Activated naive CD4-positive, alpha-beta T cell (primary cell): ENCODE measurements at places on chromosomes 7 and 10.

- no peak for DNase-seq
These were observed 28.1 kb upstream of the ELN start for GRCh38 chr7:73999664-74000435.

DNA sequence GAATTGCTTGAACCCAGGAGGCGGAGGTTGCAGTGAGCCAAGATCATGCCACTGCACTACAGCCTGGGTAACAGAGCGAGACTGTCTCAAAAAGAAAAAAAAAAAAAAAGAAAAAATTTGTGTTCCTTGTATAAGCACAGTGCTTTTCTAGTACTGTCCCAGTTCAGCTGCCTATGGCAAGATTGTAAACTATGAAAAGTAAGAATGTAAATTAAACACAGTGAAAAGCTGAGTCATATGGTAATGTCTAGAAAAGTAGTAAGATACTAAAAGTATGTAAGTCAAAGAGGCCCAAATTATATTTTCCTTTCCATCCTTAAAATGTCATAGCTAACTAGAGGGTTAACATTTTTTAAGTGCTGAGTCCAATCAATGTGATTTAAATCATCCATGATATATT lies 42.8 kb downstream of the RBM20 start:
- DNase-seq, result no peak

GRCh38 chr7:57343901-57344622 lies 105.9 kb upstream of the ZNF716 start:
- no peak for DNase-seq

GRCh38 chr7:27173956-27174873 lies at the start of gene HOXA10:
TSS of gene HOXA10 (minus strand) at chr7:27174320. CDS start at chr7:27174306, 14 bp downstream.
- no peak for DNase-seq

- no peak for DNase-seq
These were observed 3.5 kb upstream of the PFKFB3 start for GRCh38 chr10:6199131-6199733.

- DNase-seq, result no peak
These were observed at the start of gene CALD1 for GRCh38 chr7:134778941-134779740. TSS of gene CALD1 (plus strand) at chr7:134779634. CDS start at chr7:134867734, 88,100 bp downstream.

DNA sequence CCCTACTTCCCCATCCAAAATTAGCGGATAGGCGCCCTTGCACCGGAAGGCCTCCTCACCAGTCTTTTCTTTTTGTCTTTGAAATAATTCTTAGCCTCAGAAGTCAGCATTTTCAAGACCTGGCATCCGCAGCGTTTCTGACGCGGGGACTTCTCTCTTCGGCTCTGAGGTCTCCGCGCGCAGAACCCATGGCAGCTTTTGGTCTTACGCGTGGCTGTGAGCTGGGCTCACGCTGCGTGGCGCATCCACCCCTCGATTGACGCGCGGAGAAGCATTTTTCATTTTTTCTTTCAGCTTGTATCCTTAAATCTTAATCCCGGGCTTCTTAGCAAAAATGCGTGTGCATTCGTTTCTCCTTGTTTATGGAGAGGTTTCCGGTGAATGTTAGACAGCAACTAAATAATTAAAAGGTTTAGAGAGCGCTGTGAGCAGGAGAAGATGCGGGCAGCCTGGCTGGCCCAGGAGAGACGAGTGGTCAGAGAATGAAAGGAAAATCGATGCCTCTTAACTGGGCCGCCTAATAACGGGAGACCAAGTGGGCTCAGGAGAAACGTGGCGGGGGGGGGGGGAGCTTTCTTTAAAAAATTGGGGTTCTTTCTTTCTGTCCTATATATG lies 2.0 kb upstream of the GATA3 start:
- no peak for DNase-seq

DNA sequence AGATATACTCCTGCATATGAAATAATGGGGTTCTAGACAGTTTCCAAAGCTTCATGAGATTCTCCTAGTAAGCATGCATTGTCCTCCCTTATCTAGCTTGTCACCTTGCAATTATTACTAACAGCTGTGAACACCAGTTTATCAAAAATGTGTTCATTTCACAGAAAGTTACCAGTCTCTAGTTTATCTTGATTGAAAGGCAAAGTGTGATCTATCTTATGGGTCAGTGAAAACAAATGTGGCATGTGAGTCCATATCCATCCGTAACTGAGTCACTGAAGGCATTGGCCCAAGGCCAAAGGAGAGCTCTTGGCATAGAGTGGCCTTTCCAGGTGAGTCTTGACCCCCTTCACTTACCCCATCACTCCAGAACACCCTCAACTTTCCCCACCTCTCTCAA lies 53.2 kb downstream of the GSAP start:
- no peak for DNase-seq

DNA sequence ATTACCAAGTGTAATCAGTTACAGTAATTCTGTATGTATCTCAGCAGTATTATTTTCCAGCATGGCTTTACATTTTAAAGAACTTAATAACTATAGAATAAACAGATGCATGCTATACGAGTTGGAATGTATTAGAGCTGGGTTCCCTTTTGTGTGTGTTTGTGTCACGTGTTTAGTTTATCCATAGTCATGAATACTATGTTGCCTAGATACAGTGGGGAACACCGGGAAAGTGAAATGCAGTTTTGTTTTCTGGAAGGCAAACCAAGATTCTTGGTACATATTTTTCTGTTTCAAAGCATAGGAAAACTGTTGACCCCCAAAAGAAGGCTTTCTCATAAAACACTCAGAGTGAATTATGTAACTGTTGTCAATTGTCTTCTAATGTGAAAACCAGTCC lies 119.0 kb downstream of the FANK1 start:
- no peak for DNase-seq

GRCh38 chr10:69742928-69743602 lies 58.6 kb upstream of the COL13A1 start:
- DNase-seq, result no peak

DNA sequence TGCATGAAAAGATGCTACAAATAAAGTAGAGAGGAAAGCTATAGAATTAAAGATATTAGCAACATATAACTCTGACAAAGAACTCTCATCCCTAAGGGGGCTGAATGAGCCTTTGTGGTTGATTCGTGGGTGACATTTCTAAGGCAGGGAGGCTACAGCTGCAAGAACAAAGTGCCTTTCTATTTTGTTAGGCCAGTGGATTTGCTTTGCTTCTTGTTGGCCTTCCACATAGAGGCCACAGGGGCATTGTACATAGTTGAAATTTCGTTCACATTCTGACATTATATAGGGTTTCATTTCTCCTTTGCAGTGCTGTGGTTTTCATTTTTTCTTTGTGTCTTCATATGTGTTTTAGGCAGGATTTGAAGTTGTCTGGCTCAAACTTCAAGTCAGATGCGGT lies 819.2 kb upstream of the C7orf33 start:
- DNase-seq, result no peak

- no peak for DNase-seq
These were observed 5.1 kb downstream of the SGMS1 start for GRCh38 chr10:50618624-50619023.
